ENCODE measurements at places on chromosomes 5 and 9. TPM values are rescaled to one million over a fixed set of nuclear protein-coding genes. Genes with fewer than 3 reads are reported as not detected.

DNA sequence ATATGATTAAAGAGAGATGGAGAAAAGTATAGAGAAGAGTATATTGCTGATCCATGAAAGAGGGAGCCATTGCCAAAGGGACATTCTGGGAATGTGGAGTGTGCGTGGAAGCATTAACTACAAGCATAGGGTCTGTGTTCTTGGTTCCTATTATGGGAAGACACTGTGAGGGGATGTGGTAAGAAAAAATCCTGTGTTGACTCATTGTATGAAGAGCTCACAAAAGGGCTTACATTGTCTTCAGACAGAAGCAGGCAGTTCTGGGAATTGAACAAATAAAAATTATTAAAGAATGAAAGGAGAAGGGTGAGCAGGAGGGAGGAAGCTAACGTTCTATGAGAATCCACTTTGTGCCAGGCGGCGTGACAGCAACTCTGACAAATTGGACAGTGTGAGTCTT, 250.4 kb upstream of the CHD1 start:
- no peak for DNase-seq

DNA sequence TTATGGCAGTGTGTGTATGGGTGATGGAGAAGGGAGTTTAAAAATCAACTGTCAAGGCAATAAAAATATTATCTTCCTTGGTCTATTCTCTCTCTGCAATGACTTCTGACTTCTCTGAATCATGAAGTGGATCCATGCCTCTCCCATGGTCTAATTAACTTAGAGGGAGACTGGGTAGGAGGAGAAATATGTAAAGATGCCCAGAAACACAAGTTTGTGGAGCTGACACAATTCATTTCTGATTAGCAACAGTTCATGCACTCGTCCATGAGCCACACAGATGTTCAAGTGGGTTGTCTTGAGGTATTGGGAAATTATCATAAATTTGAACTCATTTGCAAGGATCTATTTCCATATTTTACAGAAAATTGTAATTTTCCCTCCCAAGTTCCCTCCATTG, 38.1 kb downstream of the INSYN2B start:
- DNase-seq = no peak

DNA sequence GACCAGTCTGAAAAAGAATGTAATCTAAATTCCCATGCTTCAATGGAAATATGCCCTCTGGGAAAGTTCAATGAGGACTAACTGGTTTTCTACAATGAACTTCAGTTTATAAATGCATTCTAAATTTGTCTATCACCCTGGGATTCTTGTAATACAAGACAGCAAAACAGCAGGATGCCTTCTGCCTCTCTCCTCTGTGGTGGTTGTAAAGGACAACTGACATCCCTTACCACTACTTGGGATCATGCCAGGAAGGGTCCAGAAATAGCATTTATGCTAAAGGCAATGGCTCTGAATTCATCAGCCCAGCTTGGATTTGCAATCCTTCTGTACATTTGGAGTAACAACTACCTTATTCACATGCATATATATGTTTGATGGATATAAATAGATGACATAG, 97.3 kb upstream of the ADAMTS16 start:
- DNase-seq = no peak

DNA sequence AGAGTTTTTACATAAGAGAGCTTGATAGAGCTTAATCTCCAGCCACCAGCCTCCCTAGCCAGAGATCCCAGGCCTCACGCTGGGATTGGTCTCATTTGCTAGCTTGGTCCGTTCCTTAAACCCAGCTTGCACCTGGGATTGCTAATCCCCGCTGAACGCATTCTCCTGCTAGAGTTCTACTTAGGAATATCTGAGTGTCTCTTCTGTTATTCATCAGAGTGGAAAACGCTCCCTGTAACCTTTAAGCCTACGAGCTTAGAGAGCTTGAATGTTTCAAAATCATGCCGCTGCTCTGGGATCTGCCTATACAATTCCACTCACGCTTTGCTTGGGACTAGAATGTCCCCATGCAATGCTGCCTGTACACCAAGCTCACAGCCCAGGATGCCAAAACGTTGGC, 201.8 kb downstream of the NSG2 start:
- DNase-seq = no peak

The NAIP gene
- total RNA-seq = 0.71 TPM

The APBA1 gene
- total RNA-seq = 2.7 TPM

The OBP2B gene
- total RNA-seq = not detected

DNA sequence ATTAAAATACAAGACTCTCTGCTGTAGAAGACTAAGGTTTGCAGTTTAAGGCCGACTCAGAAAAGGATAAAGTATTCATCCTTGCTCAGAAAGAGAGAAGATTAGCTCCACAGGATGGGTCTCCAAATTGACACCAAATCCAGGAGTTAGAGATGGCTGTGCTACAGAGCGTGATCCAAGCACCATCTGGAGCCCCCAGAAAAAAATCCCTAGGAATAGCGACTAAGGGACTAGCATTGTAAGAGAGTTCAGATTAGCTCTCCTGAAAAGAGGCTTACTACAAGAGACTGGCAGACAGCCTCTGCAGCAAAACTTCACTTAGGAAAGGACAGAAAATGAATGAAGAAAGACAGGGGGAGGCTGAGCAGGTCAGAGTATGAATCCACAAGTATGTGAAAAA, 3.7 kb downstream of the SIL1 start:
- no peak for DNase-seq

- no peak for DNase-seq
These were observed 12.4 kb downstream of the PTTG1 start for GRCh38 chr5:160434022-160434531.

The LHX6 gene
- total RNA-seq = not detected

DNA sequence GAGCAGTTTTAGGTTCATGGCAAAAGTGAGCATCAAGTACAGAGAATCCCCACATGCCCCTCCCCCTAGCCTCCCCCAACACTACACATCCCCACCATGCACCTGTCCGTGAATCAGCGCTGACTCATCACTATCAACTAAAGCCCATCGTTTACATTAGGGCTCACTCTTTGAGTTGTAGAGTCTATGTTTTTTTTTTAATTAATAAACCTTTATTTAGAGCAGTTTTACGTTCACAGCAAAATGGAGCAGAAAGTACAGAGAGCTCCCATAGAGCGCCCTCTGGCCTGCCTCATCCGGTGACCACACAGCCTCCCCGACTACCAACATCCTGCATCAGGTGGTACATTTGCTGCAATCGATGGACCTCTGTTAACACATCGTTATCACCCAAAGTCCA, 47.9 kb upstream of the UNC5A start:
- DNase-seq = no peak

GRCh38 chr5:32511776-32512374, 67.3 kb upstream of the ZFR start:
- DNase-seq = no peak

GRCh38 chr9:93974151-93974550, 19.0 kb upstream of the BARX1 start:
- no peak for DNase-seq

GRCh38 chr9:20474496-20474895, 147.8 kb downstream of the MLLT3 start:
- no peak for DNase-seq

Measured in HT-29 (cell line).